Aorta (tissue), 5 donors: ENCODE measurements at places on chromosomes 6 and 20. TPM values are rescaled to one million over a fixed set of nuclear protein-coding genes. Genes with fewer than 3 reads are reported as not detected.
A peak's percentile ranks its signal among the peaks of the same experiment; 100 is the strongest.

DNA sequence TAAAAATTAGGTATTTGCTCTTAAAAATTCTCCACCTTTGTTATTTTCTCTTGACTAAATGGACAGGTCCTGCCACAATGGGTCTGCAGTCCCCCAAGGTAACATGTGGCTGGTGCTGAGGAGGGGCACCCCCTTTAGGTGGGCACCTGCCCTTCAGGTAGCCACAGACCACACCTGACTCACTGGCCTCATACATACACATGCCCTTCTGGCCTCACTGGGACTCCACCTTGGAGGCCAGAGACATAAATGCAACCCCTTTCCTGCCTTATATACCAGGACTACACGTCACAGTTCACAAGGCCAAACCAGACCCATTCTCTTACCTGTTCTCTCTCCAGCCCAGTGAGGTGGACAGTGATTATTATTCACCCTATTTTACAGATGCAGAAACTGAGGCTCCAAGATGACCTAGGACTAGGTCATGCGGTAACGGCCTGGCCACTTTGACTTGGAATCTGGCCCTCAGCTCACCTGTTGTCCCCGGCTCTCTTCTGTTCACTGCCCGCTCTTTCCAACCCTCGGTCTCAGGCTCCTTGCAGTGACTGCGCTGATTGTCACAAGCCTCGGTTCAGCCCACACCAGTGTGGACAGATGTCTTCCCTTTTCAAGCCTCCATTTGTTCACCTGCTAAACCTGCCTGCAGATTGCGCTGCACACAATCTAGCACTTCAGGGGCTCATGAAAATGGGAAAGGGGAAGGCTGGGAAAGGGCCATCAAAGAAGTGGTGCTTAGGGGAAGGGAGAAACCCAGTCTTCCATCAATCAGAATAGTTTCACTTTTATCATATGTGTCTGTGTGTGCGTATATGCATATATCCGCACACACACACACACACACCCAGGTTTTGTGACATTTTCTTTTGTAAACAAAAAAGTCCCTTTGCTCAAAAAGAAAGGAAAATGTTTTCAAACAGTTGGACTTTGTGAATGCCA is 121.7 kb downstream of the BCAS1 start:
- no peak for DNase-seq

DNA sequence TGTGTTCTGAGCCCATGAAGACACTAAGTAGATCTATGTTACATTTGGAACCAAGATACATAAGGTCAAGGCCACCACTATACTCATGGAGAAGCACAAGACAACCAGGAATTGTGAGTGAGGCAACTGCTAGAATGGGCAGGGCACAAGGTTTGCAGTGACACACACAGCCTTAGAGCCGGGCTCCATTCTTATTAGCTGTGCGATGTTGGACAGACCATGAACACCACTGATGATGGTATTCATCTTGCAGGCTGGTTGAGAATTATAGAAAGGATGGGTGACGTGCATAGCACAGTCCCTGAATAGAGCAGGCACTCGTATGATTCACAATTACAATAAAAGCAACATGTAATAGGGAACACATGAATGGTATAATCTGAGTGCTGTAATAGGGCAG is 172.4 kb downstream of the GJA10 start:
- no peak for DNase-seq

GRCh38 chr6:47288267-47289090 is 21.2 kb downstream of the TNFRSF21 start:
- no peak for DNase-seq

- DNase-seq = no peak
Observed at GRCh38 chr6:140438346-140438735, 1063.9 kb upstream of the CITED2 start.

DNA sequence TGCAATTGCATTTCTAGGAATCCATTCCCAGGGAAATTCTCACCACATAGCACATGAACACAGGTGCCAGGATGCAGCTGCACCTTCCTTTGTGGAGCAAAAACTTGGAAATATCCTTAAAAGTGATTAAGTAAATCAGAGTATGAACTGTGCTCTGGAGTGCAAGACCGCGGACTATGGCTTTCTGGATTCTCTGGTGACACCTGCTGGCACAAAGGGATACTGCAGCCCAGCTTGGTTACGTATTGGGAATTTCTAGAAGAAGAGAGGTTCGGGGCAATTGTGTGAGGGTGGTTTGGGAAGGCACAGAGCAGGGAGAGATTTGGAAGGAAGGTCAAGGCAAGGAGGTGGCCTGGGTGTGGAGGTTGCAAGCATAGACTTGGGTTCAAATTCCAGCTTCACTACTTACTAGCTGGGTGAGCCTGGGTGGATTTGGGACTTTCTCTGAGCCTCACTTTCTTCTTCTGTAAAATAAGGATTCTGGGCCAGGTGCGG is 15.9 kb upstream of the PEDS1 start:
- peak; percentile 91 for DNase-seq

DNA sequence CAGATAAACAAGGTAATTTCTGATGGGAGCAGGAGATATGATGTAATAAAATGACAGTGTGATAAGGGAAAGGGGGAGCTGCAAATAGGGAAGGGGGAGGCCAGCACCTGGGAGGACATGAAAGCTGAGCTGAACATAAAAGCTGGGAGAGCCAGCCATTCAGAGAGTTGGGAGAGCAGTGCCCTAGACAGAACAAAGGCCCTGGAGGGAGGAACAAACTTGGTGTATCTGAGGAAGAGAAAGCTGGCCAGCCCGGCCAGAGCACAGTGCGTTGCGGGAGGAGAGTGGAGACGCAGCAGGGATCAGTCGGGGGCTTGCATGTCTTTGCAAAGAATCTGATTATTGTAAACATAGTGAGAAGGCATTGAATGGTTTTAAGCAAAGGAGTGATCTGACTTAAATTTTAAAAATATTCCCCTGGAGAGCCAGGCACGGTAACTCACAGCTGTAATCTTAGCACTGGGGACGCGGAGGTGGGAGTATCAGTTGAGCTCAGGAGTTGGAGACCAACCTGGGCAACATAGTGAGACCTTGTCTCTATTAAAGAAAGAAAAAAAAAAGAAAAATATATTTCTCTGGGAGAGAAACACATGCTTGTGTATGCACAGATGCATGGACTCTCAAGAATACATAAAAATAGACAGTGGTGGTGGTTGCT is 318.2 kb downstream of the ZFAND3 start:
- no peak for DNase-seq

Gene CCDC170
- total RNA-seq = 1.4 TPM

Gene CDK19
- 19.5 TPM for total RNA-seq

DNA sequence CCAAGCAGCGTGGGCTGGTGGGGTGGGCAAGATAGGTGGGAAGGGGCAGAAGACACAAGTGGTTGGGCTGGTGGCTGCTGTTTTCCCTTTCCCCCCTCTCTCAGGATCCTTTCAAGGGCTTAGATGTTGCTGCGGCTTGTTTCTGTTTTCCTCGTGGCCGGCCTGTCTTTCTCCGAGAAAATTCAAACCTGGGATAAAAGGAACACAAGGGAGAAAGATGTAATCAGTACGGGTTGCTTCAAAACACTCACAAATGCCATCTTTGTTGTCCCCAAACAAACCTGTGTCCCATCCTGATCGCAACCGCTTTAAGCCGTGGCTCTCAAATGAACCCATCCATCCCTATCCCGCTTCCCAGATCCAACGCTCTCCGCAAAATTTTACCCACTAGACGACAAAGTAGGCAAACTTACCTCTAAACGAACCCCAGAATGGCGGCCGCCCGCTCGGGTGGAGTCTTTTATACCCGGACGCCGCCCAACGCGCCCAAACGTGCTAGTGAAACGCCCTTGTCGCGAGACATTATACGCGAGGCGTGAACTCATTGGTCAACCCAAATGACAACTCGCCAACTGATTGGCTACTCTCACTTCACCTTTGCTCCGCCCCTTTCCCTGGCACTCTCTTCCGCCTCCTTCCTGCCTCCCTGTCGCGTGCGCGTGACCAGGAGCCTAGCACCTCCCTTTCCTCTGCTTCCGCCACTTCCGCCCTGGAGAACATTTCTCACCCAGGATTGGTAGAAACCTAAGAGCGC is at the start of gene PPP1R10:
TSS of gene PPP1R10 (minus strand) at position 433 of the 754 bp plus-strand sequence. CDS start 7,299 bp downstream, outside the sequence.
- peak; percentile 100 for DNase-seq
